ENCODE measurements at places on chromosomes 12 and 14.

GRCh38 chr12:58803908-58804307 lies 116.4 kb downstream of the LRIG3 start:
- DNase-seq, result no peak

DNA sequence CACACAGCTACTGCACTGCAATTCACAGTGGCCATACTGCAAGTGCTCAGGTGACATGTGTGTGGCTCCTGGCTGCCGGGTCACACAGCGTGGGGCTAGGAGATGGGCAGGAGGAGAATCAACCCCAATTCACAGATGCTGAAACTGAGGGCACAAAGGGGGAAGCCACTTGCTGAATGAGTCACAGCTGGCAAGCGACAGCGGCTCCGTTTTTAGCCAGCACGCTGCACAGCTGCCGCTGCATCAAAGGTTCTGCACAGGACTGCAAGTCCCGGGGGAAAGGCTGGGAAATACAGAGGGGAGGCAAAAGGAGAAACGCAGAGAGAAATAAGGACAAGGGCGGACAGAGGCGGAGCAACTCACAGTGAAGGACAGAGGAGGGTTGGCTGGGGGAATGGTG lies 57.9 kb downstream of the KDM2B start:
- no peak for DNase-seq

GRCh38 chr14:46840944-46841720 lies 189.6 kb upstream of the RPL10L start:
- no peak for DNase-seq

- no peak for DNase-seq
Observed at GRCh38 chr12:32155041-32155440, 48.4 kb downstream of the BICD1 start.

GRCh38 chr14:50399251-50400032 lies 2.8 kb upstream of the CDKL1 start:
- peak; percentile 36 for DNase-seq

- DNase-seq, result peak; percentile 9
Observed at GRCh38 chr12:87661786-87662377, 367.3 kb downstream of the C12orf50 start.

DNA sequence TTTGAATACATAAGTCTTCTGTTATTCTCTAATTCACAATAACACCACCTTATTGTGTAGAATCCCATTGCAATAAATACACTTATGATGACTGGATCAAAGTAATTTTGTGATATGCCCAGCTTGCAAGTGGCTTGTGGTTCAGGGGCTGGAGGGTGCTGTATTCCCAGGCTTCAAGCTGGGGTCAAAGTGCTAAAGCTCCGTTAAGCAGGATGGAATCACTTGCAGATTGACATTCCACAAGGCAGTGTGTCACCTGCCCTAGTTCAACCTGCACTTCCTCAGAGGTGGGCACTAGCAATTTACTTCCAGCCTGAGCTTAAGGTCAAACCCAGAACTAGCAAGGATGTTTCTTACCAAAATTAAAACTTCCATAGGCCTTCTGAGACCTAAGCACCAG lies 166.6 kb downstream of the SSPN start:
- DNase-seq, result no peak

DNA sequence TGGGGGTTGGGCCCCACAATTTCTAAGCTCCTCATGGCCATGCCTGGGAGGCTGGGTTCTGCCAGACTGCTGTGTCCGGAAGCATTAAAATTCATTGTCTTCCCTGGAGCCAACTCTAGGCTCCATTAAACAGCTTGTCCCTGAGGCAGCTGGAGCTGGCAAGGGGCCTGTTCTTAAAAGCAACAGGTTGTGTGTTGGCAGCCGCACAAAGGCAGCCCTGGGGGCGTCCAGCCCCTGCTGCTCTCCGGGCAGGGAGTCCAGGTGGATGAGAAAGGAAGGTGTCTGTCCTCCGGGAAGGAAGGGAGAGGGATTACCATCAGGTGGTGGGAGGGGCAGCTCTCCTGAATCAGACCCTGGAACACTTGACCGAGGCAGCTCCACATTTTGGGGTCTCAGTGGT lies 98.9 kb downstream of the CHST11 start:
- DNase-seq, result no peak

All from NCI-H460 (cell line).